ENCODE measurements at places on chromosomes 13 and 19.

- no peak for DNase-seq
Measured at GRCh38 chr19:45822716-45823115, 7.6 kb upstream of the RSPH6A start.

GRCh38 chr19:10670876-10671804 lies 17.0 kb downstream of the ILF3 start:
- DNase-seq = no peak

- no peak for DNase-seq
Measured at GRCh38 chr19:38654628-38655055, 7.2 kb downstream of the ACTN4 start.

DNA sequence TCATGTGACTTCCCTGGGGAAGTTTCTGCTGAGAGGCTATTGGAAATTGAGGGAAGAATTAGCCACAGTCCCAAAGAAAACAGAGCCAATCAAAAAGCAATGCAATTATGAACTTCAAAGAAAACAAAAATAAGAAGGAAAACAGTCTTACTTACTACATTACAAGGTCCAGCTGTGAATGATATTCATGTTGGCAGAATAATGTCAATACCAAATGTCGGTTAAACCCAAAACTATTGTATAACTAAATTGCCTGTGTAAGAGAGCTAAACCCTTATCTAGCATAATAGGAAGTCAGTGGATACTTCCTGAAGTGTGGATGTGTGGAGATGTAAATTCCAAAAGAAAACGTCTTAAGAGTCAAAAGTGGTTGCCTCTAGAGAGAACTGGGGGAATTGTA lies 12.4 kb downstream of the KL start:
- DNase-seq = no peak

DNA sequence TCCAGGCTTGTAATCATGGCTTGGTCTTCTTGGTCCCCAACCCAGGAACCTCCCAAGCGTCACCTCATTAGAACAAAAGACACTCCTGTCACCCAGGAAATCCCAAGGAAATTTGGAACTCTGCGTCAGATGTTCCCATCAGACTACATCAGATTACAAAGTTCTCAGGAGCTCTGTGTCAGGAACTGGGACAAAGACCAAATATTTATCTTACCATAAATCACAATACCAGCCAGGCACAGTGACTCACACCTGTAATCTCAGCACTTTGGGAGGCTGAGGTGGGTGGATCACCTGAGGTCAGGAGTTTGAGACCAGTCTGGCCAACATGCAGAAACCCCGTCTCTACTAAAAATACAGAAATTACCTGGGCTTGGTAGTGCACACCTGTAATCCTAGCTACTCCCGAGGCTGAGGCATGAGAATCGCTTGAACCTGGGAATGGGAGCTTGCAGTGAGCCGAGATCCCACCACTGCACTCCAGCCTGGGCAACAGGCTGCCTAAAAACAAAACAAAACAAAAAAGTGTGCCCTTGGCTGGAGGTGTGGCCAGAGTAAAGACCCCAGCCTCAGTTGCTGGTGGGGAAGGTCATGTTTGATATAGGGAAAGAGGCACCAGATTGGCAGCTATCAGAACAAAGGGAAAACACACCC lies 16.7 kb upstream of the CCDC124 start:
- DNase-seq = no peak

- no peak for DNase-seq
Measured at GRCh38 chr19:8596168-8596567, 14.3 kb downstream of the ADAMTS10 start.

DNA sequence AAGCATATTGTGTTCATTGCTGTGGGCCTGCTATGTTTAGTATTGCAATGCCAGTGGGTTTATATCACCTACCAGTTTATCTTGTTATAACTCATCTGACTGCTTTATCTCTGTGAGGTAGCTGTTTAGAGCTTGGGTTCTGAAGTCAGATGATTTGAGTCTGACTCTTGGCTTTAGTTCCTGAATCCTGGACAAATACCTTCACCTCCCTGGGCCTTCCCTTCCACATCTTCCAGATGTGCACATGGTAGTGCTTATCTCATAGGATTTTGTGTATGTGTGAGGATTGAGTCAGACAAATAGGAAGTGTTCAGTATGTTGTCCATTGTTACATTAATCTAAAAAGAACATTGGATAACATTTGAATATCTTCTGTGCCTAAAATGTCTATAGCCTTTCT lies 63.5 kb upstream of the ANKRD10 start:
- DNase-seq = no peak

GRCh38 chr13:99250982-99251825 lies 7.0 kb downstream of the GPR18 start:
- DNase-seq = no peak

- DNase-seq = no peak
Measured at GRCh38 chr13:83085186-83085900, 796.9 kb downstream of the SLITRK1 start.

- DNase-seq = no peak
Measured at GRCh38 chr13:102117175-102117831, 284.5 kb downstream of the FGF14 start.

- no peak for DNase-seq
Measured at GRCh38 chr13:80363890-80364503, 23.1 kb upstream of the SPRY2 start.

GRCh38 chr13:75049735-75050335 lies 432.1 kb downstream of the TBC1D4 start:
- DNase-seq = no peak

DNA sequence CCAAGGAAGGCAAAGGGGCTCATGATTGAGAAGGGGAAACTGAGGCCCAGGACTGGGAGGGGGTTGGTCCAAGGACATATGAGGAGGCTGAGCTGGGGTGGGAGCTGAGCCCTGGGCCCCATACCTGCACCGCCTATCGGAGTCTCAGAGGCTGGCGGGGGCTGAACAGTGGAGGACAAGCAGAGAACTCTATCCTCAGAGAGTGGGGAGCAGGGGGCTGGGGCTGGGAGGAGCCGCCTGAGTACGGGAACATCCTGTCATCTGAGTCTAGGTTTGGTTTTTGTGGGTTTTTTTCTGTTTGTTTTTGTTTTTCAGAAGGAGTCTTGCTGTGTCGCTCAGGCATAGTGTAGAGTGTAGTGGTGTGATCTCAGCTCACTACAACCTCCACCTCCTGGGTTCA lies 6.2 kb downstream of the ARRDC2 start:
- DNase-seq = no peak

DNA sequence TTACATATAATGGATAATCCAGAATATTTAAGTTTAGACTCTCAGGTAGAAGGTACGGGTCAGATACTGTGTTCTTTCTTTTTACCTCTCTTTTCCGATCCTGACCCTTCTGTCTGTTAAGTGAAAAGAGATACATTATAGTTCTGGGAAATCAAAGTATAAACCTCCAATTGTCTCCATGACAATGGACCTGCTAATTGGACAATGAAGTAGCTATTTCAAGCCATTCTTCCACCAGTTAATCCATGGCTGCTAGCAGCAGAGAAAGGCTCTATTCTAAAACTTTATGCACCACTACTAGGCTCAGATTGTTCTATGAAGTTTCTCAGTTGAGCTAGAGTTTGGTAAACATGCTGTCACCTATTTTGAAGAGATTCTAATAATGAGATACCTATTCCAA lies 8.3 kb upstream of the NBEA start:
- DNase-seq = no peak

- DNase-seq = no peak
Measured at GRCh38 chr13:19961924-19962323, 3.4 kb downstream of the ZMYM2 start.

DNA sequence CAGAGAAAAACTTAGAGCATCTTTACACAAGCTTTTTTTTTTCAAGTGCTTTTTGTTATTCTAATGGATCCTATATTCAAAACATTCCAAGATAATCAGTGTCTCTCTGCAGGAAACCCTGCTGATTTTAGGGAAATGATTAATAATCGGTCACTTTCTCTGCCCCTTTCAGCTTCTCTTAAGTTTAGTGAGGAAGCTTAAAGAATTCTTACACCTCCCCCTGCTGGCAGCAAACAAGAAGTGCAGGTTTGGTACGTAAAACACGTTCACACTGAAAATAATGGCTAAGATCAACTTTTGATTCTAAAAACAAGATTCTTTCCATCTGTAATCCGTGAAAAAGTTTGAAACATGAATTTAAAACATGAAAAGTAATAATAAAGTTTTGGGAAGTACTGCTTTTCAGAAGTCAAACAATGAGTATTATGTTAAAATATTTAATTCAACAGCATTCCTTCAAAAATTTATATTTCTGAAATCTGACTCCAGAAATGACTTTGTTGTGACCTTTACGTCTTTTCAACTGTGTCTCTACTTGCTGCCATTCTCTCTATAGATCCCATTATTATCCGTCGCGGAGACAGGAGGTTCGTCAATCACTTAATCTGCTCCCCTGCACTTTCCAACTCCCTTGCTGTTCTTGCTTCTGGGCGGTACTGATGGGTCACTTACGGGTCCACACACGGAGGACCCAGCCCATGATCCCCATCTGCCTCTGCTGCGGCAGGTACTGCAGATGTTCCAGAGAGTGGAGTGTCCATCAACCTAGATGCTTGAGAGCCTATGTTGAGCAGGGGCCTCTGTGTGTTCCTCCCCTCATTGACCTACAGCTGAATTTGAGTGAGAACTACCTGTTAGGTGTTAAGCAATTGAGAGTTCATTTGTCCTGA lies 203.1 kb upstream of the EDNRB start:
- peak; percentile 65 for DNase-seq

DNA sequence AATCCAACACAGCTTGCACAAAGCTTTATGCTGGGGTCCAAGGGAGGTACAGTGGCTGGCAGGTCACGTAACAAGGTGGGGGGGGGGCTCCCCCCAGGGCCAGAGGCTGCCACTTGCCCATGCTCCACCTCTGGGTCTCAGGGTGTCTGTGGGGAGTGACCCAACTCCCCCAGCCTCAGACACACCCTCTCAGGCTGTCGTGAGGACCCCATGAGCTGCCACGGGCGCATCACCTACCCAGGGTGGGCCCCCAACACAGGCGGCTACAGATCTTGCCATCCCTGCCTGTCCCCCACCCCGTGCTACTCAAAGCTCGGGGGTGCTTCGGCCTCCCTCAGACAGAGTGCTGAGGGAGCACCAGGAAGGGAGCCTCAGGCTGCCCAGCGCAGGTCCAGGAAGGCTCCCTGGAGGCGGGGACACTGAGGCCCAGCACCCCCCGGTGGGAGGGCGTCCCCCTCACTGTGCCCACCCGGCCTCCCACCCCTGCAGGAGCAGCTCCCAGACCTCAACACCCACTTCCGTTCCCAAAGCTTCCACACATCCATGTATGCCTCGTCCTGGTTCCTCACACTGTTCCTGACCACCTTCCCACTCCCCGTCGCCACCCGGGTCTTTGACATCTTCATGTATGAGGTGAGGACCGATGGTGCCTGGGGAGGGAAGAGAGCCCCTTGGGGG lies 21.1 kb downstream of the EVI5L start:
- DNase-seq = no peak

DNA sequence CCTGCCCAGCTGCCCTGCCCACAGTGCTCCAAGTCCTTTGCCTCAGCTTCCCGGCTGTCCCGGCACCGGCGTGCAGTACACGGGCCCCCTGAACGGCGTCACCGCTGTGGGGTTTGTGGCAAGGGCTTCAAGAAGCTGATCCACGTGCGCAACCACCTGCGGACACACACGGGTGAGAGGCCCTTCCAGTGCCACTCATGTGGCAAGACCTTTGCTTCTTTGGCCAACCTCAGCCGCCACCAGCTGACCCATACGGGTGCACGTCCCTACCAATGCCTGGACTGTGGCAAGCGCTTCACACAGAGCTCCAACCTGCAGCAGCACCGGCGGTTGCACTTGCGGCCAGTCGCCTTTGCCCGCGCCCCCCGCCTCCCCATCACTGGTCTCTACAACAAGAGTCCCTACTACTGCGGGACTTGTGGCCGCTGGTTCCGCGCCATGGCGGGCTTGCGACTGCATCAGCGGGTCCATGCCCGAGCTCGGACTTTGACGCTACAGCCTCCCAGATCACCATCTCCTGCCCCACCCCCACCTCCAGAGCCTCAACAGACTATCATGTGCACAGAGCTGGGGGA lies 5.7 kb downstream of the ZNF526 start:
- no peak for DNase-seq

DNA sequence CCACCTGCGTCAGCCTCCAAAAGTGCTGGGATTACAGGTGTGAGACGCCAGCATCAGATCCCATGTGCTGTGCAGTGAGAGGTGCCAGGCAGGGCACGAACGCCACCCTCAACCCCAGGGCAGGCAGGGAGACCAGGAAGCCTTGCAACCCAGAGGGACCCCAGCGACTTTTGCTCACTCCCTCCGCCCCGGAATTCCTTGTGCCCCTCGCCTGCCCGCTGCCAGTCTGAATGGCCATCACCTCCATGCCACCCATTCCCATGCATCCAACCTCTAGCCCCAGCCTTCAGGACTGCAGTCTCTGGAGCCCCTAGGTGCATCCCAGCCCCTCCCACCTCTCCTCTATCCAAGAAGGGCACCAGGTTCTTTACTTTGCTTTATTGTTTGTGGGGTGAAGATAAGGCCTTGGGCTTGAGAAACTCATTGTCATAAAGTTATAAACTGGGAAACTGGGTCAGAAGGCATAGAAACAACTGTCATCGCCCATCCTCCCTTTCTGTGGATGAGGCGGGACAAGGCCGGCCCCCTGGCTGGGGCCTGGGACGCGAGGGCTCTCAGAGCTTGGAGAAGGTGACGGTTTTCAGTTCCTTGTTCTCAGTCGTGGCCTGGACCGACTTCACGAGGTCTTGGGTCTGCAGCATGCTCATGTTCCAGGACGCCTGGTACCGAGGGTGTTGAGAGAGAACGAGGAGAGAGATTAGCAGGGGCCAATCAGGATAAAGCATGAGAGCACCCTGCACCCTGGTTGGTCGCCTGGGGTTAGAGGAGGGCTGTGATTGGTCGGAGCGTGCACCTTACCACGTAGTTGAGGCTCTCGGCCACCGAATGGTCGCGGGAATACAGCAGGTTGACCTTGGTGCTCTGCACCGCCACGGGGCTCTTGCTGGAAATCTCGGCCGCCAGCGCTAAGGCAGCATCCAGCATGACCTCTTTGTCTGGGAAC lies 2.6 kb upstream of the LGALS4 start:
- DNase-seq = no peak

- no peak for DNase-seq
Measured at GRCh38 chr19:54319892-54320670, 7.1 kb upstream of the LILRA5 start.

GRCh38 chr19:21133633-21134032 lies 8.2 kb upstream of the ZNF431 start:
- no peak for DNase-seq

- no peak for DNase-seq
Measured at GRCh38 chr19:23542562-23542961, 144.4 kb downstream of the ZNF675 start.

GRCh38 chr13:97274829-97275649 lies 52.9 kb downstream of the MBNL2 start:
- no peak for DNase-seq

GRCh38 chr13:98622931-98623331 lies 46.0 kb upstream of the STK24 start:
- no peak for DNase-seq

Measured in bone marrow (tissue), 2 donors.